ENCODE measurements at places on chromosomes 3 and 15.

DNA sequence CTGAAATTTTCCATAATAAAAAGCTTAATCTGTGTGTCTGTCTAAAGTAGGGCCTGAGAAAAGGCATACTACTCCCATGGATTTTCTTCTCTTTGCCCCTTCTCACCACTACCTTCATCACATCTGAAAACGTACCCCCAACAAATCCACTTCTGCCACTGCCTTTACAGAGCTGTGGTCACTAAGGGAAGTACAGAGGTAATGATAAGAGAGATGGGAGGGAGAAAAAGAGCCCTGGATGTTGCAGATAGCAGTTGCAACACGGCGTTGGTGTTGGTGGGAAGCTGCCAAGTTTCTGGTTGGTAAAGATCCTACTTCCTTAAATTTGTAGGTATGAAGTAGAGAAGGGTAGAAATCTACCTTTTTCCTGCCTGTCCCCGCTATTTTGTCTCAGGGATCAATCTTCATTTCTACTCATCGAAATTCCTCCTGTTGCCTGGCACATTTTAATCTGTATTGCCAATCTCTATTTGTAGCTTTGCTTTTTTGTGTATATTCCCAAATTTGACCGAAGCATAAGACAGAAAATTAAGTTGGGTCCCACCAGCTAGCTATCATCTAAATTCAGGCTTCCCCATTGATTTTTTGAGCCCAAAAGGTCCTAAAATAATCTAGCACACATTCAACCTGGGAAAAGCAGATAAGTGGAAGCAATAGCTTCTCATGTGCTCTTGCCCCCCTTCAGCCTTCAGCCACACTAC, 102.9 kb downstream of the TFDP2 start:
- no peak for DNase-seq

GRCh38 chr3:11016727-11017126, 24.2 kb downstream of the SLC6A1 start:
- no peak for DNase-seq

- no peak for DNase-seq
Measured at GRCh38 chr15:99118801-99119546, 14.1 kb downstream of the SYNM start.

- peak; percentile 7 for DNase-seq
Measured at GRCh38 chr15:91271565-91272153, 171.6 kb downstream of the SV2B start.

DNA sequence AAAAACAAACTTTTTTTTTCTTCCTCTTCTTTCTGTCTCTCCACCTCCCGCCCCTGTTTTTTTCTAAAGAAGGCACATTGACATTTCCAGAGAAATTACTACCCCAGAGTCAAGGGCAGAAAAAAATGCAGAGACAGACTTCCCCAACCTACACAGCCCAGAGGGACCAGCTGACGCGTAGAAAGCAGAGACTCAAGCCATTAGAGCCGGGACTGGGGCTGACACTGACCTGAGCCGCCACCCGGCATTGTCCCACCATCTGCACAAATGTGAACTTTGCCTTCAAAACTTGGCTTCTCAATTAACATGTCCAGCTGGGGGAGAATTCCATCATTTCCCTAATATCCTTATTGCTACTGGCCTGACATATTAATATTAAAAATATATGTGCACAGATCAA, 385.6 kb downstream of the NR2F2 start:
- no peak for DNase-seq

- DNase-seq: no peak
Measured at GRCh38 chr15:78200276-78200930, 34.0 kb downstream of the ACSBG1 start.

GRCh38 chr15:64930019-64930652, 18.4 kb downstream of the ANKDD1A start:
- DNase-seq: no peak

GRCh38 chr3:158774965-158775364, 26.9 kb upstream of the MFSD1 start:
- no peak for DNase-seq

DNA sequence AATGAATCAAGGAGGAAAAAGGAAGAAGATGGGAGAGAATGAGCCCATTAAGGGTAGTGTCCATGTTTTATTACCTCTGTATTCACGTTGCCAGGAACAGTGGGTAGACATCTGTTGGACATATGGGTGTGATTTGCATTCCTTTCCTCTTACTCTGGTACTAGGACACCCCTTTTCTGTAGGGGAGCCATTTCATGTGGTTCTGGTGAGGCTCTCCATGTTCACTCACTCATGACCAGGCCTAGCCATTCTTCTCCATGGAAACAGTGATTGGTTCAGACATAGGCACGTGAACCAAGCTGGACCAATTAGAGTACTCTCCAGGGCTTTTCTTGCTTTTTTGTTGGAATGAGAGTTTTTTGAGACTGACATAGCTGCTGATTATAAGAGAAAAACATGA, 39.6 kb upstream of the PDCD6IP start:
- DNase-seq: no peak

All from C1 segment of cervical spinal cord (tissue), 14 donors.